KG1 (cell line): ENCODE measurements at places on chromosomes 5 and 9.

DNA sequence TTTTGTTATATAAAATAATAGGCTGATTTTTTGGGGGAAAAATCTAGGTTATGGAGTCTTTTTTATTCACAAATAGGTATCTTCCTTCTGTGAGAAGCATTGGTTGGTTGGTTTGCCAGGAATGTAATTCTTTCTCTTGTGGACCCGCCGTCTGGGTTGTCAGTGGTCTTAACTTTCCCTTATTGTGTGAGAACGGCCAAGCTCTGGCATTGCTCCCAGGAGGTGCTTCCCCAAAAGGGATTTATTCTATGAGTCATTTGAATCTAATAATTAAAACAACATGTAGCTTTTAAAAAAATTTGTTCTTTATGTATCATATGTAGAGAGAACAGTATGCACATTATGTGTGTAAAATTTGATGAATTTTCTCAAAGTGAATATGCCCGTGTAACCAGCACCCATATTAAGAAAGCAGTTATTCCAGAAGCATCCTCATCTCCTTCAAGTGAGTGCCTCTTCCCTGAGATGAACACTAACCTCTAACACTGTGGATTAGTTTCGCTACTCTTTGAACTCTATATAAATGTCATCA lies 114.4 kb downstream of the MAST4 start:
- no peak for DNase-seq

DNA sequence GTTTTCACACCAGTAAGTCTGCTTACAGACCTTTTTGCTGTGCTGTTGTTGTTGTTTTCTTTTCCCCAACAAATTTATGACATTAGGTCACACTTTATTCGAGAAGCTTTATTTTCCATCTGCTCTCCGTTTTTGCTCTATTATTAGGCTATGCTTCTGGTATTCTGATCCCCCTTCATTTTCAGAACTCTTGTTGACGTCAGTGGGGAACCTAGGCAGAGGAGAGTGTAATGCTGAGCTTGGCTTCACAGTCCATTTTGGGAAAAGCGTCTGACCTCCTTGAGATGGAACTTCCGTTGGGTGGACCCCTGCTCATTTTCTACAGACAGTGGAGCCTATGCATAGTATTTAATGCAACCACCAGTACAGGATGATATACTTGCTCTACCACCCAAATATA lies 387.9 kb upstream of the MEF2C start:
- DNase-seq, result no peak

GRCh38 chr5:39850291-39850690 lies 425.5 kb upstream of the DAB2 start:
- DNase-seq, result no peak

DNA sequence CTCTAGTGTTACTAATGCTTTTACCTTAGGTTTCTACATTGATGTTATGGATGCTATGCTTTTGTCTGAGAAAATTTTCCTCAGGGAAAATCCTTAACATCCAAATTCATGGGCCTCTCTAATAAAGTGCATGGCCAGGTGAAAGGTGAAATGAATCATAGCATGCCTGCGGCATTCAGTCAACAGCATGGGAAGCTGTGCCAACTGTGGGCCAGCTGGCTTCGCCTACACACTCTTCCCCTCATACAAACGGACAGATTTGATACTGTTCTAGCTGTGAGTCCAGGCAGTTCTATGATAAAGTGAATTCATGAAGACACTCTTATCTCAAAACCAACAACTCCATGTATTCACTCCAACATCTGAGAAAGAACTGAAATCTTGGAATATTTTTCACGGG lies 374.1 kb downstream of the PLK2 start:
- no peak for DNase-seq

DNA sequence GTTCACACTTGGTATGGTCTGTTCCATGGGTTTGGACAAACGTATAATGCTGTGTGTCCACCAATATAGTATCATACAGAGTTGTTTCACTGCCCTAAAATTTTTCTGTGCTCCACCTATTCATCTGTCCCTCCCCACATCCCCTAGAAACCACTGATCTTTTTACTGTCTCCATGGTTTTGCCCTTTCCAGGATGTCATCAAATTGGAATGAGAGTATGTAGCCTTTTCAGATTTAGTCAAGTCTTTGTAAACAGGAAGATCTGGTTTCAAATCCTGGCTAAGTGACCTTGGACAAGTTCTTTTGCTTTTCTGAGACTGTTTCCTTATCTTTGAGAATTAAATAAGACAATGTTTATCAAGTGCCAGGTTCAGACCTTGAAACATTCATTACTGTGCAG lies 13.2 kb upstream of the LVRN start:
- no peak for DNase-seq

DNA sequence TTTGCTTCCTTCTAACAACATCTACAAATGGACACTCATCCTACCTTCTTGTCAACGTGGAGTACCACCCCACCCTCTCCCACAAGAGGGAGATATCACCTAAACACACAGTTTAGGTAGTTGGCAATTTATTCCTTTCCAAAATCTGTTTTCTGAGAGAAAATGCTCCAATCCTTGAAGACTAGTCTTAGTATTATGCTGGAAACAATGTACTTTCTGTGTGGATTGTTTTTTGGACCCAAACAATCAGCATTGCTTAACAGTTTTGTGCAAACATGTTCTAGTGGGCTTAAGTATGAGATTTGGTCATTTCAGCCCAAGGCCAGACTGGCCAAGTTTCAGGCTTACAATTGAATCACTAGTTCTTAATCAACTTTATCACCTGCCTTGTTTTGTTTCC lies 359.1 kb downstream of the ARHGEF28 start:
- DNase-seq, result no peak

DNA sequence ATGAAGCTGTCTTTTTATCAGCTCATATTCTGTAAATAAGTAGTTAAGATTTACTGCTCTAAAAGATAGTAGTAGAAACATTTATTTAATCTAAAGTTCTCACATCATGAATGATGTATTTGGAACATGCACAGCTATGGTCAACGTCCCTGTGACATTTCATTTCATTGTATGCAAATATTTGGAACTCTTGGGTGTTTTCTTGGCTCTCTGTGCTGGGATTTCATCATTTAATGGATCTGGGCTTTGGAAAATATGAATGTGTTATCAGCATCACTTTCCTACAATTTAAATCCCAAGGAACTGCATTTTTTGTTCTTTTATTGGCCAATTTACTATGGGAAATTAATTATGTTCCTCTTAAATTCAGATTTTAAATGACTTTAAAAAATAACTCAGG lies 462.9 kb downstream of the SEMA5A start:
- DNase-seq, result no peak

DNA sequence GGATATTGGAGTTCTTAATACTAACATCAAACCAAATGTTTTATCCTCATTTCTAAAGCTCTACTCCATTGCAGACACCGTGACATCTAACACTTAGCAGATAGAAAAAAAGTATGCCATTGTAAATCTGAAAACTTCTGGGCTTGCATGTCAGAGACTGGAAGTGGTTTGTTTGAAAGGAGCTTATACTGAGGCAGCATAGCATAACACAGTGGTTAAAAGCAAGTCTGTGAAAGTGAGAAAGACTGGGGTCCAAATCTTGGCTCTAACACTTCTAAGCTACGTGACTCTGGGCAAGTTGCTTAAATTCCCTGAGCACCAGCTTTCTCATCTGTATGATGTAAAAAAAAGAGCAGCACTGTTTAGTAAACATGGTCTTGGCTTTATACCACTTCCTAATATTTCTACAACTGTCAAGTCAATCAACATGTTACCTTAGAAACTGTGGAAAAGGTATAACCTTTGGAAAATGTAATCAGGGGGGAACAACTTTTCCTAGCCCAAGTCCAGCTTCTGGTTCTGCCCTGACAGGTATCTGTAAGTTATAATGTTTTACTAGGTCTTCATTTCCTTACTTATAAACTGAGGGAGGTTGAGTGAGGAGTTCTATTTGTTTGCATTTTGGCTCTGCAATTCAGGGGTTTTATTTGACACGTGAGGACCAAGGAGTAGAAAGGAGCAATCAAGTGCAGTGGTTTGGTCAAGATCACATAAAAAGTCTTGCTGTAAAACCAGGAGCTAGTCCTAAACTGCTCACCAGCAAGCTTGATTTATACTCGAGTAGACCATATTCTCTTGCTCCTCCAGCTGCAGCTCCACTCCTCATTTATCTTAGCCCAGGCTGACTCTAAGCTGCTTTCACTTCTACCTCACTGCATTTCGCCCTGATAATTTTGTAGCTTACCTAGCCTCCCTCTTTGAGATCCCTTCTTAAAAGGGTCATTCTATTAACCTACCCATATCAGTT lies 541.0 kb downstream of the RAB3C start:
- DNase-seq, result no peak
